SK-N-DZ (cell line): ENCODE measurements at places on chromosomes 16 and 17.

DNA sequence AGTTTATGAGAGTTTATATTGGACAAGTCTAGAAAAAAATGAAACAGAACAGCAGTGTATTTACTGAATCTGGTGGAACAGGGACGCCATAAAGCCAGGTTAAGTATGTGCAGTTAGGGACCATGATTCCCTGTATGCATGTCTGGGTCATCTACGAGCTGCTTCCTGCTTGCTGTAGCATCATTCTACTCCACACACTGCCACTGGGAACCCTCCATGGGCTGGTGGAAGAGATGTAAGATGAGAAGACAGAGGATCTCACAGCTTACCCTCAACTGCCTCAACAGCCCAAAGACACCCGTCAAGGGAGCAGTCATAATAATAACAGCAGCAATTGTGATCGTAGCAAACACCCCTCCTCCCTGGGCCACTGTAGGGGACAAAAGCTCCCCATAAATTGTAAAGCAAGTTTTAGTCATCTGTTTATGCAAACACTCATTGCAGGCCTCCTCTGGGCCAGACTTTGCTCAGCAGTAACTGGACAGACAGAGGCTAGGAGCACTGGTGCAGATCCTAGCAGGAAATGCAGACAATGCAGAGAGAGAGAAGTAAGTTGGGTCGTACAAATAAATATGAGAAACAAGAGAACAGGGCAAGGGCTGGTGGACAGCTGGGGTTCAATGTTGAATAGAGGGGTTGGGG is 188.0 kb downstream of the SOX9 start:
- no peak for DNase-seq

DNA sequence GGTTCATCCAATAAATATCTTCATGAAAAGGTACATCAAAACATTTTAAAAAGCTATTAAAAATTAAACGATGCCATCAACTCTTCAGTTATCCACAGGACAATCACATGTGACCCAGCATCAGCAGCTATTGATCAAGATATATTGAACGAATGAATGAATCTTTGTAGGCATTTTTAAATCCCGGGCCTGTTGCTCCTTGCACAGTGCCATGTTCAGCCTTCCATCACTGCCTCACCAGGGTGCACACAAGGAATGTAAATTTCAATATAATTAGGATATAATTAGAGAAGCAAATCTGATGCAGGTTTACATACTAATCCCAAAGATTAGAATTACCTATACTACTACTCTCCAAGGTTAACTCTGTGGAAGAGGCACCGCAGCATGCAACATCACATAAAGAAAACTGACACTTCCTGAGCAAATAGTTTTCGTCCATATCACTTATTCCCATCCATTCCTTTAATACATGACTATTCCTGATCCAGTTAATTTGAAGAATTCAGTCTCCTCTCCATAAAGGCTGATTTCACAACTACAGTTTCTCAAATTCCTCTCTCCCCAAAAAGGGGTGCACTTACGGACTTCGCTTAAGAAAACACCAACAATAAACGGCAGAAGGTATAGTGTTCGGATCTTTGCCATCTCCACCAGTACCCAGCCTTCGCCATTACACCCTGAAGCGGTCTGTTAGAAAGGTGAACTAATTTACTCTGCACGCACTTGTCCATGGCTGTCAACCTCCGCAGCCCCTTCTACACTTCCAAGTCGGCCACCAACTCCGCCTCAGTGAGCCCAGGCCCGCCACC is 938 bp downstream of the NCOR1 start:
- no peak for DNase-seq

DNA sequence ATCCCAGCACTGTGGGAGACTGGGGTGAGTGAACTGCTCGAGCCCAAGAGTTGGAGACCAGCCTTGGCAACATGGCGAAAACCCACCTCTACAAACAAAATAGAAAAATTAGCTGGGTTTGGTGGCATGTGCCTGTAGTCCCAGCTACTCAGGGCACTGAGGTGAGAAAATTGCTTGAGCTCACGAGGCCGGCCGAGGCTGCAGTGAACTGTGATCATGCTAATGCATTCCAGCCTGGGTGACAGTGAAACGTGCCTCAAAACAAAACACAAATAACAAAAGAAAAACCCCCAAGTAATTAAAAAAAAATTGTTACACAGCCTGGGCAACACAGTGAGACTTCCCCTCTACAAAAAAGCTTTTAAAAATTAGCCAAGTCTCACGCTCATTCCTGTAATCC is 5.0 kb downstream of the CCDC47 start:
- DNase-seq: no peak

GRCh38 chr17:55286681-55287589 is 22.2 kb downstream of the HLF start:
- DNase-seq: no peak

- DNase-seq: no peak
These were observed 2.4 kb upstream of the MTMR4 start for GRCh38 chr17:58516644-58517377.

DNA sequence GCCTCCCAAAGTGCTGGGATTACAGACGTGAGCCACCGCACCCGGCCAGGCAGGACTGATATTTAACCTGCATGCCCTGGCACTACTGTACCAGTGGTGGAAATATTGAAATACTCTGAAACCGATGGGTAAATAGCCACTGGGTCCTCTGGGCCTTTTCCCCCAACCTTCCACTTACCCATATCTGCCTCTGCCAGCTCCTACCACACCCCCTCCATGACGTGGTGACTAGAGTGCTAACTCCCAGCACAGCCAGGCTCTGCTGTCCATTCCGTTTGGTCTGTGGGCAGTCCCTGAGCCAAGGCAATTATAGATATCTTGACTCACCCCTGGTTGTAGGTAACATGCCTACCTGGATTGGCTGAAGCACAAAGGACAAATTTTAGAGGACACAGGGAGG is 187.8 kb downstream of the PRKCB start:
- DNase-seq: no peak
